Astrocyte of the spinal cord (primary cell): ENCODE measurements at places on chromosomes 13 and 19.

DNA sequence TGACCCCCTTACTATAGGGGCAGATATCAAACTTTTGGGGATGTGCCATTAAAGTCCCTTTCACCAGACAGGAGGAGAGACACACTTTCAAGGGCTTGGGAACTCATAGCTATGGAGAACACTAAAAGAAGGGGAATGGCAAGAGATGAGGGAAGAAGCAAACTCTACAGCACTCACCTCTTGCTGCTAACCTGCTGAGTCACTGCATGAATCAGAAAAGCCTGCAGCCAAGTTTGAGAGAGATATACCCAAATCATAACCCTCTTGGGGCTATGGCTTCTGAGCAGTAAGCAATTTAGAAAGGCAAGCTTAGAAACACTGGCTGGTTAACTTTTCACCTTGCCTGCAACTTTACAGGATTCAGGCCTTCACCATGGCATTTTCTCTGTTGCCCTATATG is 1028.0 kb downstream of the UQCRFS1 start:
- no peak for DNase-seq

GRCh38 chr13:33561627-33562026 is 256.3 kb upstream of the RFC3 start:
- DNase-seq, result no peak

DNA sequence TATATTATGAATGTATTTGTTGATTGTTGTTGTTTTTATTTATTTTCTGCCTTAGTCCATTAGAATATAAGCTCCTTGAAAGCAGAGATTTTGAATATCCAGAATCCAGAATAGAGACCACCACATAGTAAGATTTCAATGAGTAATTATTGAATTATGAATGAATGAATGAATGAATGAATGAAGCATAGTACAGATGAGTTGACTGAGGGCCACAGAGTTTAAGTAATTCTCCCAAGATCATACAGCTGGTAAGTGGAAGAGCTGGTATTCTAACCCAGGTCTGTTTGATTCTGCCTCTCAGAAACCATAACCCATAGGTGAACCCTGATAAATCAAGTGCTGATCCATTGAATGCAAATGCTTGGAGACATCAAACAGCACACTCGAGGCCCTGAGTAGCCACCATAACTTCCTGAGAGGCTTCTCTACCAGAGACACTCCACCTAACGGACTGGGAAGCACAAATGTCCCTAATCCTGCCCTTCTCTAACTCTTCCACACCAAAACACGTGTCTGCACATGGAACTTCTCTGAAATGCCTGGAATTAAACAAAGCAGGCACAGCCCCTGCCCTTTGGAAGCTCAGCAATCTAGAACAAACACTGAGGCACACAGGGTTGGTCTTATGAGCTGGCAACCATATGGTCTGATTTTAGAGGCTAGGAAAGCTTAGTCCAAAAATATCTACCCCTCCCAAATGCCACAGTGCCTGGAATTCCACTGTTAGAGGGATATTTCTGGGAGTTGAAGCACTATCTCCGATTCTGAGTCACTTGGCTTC is 190.1 kb downstream of the FOXO1 start:
- DNase-seq, result no peak

DNA sequence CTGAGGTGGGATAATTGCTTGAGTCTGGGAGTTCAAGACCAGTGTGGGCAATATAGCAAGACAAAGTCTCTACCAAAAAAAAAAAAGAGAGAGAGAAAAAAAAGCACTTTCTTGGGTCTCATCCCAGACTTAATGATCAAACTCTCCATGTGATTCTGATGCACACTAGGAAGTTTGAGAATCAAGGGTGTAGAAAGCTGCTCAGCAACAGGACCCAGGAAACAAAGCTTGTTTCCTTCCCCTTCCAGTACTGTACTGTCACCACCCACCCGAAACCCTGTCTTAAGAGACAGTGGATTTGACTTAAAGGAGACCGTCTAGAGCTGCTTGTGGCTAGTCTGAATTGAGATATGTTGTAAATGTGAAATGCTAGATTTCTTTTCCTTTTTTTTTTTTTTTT is 5.8 kb downstream of the MISP3 start:
- no peak for DNase-seq

GRCh38 chr13:28653111-28653510 is 5.8 kb upstream of the POMP start:
- no peak for DNase-seq

GRCh38 chr13:44711706-44712105 is 135.6 kb upstream of the TSC22D1 start:
- DNase-seq, result no peak

DNA sequence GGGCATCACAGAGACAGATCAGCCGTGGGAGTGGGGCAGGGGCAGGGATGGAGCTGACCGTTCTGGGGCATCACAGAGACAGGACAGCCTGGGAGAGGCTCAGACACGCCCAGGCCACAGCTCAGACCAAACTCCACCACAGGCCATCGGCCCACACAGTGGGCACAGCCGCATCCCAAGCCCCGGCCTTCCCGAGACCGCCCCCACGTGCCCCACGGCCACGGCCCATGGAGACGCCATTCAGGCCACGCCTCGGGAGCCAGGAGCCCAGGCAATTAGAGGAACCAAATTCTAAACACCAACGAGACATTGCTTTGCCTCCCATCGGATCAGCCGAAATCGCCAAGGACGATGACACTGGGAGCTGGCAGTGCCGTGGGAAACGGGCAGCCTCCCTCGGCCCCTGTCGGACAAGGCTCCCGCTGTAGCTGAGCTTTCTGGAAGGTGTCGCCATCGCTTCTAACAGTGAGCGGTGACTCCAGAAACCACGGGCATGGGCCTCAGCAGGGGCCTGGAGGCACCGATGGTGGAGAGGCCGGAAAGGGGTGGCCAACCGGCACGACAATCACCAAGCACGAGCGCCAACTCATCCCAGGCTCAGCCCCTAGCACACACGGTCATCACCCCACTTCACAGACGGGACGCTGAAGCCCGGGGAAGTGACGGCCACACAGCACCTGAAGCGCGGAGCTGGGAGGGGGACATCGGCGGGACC is 2.4 kb downstream of the PIP5K1C start:
- DNase-seq, result no peak

- no peak for DNase-seq
Observed at GRCh38 chr19:39237200-39238184, 7.3 kb downstream of the IFNL3 start.

GRCh38 chr19:45667620-45668341 is at the start of gene GIPR:
Gene GIPR (plus strand): TSS chr19:45668221. CDS start chr19:45669521, 1,300 bp downstream.
- no peak for DNase-seq

DNA sequence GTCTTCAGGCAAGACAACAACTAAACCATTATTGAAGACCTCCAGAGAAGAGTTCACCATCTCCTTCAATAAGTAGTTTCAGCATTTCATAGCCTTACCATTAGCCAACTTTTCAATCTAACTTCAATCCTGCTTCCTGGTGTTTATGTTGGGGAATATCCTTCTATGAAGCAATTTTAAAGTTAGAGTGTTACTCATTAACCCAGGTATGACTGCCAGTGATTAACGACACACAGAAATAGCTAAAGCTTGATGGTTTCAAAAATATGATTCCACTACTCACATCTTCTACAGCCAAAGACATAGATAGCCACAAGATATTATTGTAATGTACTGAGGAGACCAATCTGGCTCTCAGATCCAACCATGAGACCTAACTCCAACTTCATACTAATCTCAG is 403.2 kb downstream of the EFNB2 start:
- DNase-seq, result no peak

GRCh38 chr13:48232420-48233045 is 473 bp upstream of the ITM2B start:
- DNase-seq, result peak; percentile 15

GRCh38 chr13:67119481-67119894 is 110.6 kb downstream of the PCDH9 start:
- DNase-seq, result peak; percentile 92
